Kidney epithelial cell (primary cell): ENCODE measurements at places on chromosomes 11 and 22. TPM values are rescaled to one million over a fixed set of nuclear protein-coding genes. Genes with fewer than 3 reads are reported as not detected.

- DNase-seq, result no peak
Measured at GRCh38 chr11:74731301-74732094, at the start of gene CHRDL2. TSS of gene CHRDL2 (minus strand) at chr11:74731426. CDS start at chr11:74730888, 538 bp downstream.

GRCh38 chr11:115958089-115959000 lies 454.1 kb upstream of the CADM1 start:
- no peak for DNase-seq

The SLC17A6 gene
- not detected in 2 replicates for total RNA-seq

The SLC22A9 gene
- total RNA-seq, result not detected in 2 replicates

The MAP6 gene
- 3.3 and 5.7 TPM in 2 replicates for total RNA-seq

The MMP13 gene
- 0.13 TPM in 1 of 2 replicates, not detected in the other for total RNA-seq

The ARHGAP42 gene
- 23.3 and 27.9 TPM in 2 replicates for total RNA-seq

The TMPRSS6 gene
- total RNA-seq, result not detected in 2 replicates
